ENCODE measurements at places on chromosomes 6 and 20.
A peak's percentile ranks its signal among the peaks of the same experiment; 100 is the strongest.

GRCh38 chr6:34423254-34423653 is 2.6 kb downstream of the RPS10 start:
- no peak for DNase-seq

GRCh38 chr20:17616480-17617211 is 46.8 kb downstream of the DSTN start:
- DNase-seq, result no peak

DNA sequence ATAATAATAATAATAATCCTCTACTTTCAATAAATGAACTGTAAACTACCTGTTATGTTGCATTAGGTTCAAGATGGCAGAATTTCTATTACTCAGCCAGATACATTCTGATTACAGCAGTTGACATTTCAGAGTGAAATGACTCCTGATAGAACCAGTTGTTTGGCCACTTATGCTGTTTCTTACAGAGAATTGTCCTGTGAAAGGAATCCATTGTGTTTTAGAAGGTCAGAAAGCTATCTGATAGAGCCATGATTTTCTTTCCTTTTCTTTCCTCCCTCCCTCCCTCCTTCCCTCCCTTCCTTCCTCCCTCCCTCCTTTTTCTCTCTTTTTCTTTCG is 16.6 kb downstream of the GJA10 start:
- DNase-seq, result no peak

- DNase-seq, result no peak
Observed at GRCh38 chr6:116156405-116157326, 30.7 kb upstream of the COL10A1 start.

DNA sequence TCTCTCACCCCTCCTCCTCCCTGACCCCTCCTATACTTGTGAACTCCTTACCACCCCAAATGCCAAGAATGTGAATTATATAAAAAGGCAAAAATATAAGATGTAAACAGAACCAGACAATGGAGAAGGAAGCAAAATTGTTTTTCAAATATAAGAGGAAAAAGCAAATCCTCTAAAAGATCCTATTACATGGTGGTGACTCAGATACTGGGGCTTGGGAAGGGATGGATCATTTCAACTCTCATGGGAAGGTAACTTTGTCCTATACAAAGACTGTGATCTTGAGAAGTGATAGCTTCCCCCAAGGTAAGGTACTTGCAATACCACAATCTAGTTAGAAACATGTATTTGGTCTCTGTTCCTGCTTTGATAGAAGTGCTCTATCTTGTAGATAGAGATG is 24.6 kb upstream of the TNFRSF21 start:
- DNase-seq, result no peak

DNA sequence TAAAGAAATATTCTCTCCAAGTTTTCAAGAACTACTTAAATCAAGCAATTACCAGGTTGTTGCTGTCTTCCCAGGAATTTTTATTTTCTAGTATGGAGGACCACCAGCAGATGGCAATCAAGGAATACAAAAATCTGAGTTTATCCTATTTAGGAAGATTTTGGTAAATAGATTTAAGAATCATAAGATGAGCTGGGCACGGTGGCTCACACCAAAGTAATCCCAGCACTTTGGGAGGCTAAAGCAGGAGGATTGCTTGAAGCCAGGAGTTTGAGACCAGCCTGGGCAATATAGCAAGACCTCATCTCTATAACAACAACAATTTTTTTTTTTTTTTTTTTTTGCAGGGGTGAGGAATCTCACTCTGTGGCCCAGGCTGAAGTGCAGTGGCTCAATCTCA is 19.3 kb upstream of the SEC63 start:
- DNase-seq, result no peak

DNA sequence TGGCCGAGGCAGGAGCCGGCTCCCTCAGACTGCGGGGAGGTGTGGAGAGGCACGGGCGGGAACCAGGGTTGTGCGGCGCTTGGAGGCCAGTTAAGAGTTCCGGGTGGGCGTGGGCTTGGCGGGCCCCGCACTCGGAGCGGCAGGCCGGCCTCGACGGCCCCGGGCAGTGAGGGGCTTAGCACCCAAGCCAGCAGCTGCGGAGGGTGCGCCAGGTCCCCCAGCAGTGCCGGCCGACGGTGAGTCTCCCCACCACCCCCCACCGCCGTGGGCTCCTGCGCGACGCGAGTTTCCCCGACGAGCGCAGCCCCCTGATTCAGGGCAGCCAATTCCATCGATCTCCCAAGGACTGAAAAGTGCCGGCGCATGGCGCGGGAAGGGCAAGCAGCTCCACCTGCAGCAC is 605.4 kb upstream of the SLC35B3 start:
- DNase-seq, result no peak

DNA sequence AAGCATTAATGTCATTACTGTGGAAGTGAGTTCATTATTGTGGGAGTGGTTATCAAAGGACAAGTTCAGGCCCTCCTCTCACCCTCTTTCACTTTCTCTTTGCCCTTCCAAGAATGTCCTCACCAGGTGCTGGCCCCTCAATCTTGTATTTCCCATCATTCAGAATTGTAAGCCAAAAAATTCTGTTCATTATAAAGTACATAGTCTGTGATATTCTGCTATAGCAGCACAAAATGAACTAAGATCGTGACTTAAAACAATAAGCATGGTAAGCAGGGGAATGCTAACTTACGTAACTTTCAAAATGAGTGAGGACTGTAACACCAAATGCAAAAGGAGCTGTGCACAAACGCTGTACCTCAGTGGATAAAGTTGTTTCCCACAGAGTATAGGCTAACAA is 515.7 kb upstream of the BTBD3 start:
- DNase-seq, result no peak

DNA sequence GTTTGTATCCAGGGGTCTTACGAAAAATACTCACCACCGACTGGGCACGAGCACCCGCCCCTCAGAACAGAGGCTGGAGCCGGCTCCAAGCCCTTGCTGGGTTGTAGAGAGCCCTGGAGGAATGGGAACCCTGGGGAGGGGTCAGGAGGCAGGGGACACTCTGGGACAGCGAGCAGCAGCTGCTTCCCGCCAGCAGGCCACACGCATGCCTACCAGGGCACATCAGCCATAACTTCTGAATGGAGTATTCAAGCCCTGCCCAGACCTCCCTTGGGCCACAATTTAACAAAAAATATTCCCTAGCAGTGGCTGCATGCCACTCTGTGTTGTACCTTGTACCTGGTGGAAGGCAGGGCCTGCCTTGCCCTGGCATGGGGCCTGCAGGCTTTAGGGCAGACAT is 31.6 kb upstream of the CD93 start:
- no peak for DNase-seq

GRCh38 chr6:7243179-7243981 is 69.6 kb downstream of the SSR1 start:
- DNase-seq, result no peak

GRCh38 chr6:135161411-135162395 is 19.4 kb upstream of the MYB start:
- no peak for DNase-seq

DNA sequence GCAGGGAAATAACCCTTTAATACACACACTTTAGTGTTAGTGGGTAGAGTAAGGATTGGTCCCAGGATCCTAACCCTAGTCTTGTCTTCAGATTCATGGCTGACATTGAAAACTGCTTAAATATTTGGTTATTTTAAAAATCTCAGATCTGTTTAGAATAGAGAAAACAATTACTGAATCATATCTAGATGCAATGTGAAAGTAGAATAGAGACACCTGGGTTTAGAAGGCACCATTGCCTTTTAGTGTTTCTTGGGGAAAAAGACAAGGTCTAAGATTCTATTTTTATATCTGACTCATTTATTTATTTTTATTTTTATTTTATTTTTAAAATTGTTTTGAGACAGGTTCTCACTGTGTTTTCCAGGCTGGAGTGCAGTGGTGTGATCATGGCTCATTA is 6.0 kb downstream of the DDX43 start:
- DNase-seq, result no peak

GRCh38 chr6:156485150-156485549 is 292.0 kb upstream of the ARID1B start:
- no peak for DNase-seq

DNA sequence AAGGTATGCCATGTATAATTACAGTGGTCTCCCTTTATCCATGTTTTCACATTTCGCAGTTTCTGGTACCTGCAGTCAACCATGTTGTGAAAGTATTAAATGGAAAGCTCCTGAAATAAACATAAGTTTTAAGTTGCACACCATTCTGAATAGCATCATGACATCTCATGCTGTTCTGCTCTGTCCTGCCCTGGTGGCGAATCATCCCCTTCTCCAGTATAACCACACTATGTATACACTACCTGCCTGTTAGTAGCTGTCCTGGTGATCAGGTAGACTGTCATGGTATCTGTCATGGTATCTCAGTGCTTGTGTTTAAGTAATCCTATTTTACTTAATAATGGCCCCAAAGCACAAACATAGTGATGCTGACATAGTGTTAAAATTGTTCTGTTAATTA is 97.1 kb downstream of the ZFAND3 start:
- no peak for DNase-seq

GRCh38 chr20:62708591-62709536 is at the start of gene NTSR1:
Gene NTSR1, plus strand, starts transcription at chr20:62708836. Its CDS starts 372 bp downstream, at chr20:62709208.
- no peak for DNase-seq

DNA sequence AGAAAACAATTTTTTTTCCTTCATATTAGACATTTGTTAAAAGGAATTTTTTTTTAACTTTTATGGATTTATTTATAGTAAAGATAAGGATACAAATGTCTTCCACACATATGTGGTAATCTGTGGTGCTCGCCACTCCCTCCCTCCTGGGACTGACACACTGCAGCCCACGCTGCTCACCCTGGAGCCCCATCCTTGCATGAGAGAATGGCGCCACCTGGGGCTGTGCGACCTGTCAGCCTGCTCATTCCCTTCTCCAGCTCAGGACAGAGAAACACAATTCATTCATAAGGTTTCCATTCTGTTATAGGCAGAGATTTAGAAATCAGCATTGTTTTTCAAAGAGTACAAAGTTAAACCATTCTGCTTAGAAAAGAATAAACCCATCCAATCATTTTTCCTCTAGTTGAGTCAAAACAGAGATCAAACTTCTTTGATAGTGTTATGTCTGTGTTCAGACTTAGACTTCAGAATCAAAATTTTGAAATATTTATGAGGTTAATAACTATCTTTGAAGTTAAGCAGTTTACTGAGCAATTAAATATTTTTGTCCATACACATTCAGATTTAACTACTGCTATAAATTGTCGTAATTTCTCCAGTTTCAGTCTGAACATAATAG is 42.8 kb upstream of the DYNLRB1 start:
- peak; percentile 29 for DNase-seq

DNA sequence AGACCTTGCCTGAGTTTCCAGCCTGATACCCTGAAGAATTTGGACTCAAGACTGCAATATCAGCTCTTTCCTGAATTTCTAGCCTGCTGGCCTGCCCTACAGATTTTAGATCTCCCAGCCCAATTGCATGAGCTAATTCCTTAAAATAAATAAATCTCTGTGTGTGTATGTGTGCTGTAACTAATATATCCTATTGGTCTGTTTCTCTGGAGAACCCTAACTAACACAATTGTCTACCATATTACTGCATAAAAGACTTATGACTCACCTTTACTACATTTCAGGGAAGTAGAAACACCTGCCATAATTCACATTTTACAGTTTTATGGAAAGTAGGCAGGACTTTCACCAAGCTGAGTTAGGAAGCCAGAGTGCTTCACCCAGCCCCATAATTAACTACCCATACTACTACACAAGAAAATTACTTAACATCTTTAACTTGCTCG is 90.7 kb upstream of the BEND6 start:
- no peak for DNase-seq

- no peak for DNase-seq
Observed at GRCh38 chr20:23520185-23520584, 29.3 kb downstream of the CST8 start.

DNA sequence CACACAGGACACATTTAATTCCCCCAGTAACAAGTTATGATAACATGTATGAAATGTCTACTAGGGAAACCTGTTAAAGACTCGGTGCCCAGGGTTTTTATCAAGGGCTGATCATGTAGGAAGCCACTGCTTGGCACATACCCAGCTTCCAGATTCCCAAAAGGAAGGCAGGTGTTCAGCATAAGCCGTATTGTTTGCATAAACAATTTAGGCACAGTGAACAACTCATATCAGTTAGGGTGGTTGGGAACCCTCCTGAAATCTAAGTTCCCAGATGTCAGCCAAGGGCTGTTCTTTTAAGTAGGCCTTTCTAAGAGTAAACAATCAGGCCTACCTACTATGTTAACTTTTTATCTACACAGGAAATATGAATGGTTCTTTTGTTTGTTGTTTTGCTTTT is 74.1 kb downstream of the ASXL1 start:
- no peak for DNase-seq

DNA sequence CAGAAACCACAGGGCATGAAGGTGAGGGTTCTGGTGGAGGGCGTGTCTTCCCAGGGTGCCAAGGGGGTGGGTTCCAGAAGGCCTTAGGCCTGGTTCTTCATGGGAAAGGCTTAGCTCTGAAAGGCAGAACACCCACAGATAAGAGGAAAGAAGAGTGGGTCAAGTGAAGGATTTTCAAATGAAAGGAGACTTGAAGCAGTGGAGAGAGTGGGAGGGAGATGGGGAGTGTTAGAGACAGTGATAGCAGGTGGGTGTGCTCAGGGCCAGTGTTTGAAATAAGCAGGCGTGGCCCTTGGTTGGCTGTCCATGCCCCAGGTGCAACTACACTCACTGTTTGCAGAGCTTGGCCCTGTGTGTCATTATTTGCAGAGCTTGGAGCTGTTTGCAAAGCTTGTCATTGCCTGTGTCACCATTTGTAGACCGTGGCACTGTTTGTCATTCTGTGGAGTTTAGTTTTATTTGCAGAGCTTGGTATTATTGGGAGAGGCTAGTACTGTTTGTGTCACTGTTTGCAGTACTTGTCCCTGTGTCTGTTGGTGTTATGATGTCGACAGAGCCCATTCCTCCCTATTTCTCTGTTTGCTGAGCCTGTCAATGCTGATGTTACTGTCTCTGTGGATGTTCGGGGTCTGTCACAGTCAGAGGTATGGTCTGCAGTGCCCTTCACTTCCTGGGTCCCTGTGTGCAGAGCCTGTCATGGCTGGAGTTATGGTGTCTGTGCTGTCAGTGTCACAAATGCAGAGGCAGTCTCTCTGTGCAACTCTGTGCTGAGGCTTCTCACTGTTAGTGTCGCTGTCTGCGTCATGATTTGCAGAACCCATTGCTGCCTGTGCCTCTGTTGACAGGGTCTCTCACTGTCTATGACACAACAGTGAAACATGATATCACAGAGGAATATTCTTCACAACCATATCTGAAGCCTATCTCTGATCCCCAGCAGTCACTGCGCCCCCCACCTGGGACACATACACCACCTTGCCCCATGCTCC is 127.7 kb upstream of the LRFN2 start:
- no peak for DNase-seq

GRCh38 chr6:156950531-156950930 is 173.4 kb downstream of the ARID1B start:
- no peak for DNase-seq

- no peak for DNase-seq
Observed at GRCh38 chr20:48662711-48663110, 165.1 kb downstream of the PREX1 start.

- no peak for DNase-seq
Observed at GRCh38 chr20:20664795-20665589, 47.5 kb downstream of the RALGAPA2 start.

GRCh38 chr6:96237638-96238347 is 222.0 kb downstream of the FUT9 start:
- DNase-seq, result no peak

All from stimulated activated CD4-positive, alpha-beta T cell treated with anti-CD3 and anti-CD28 coated beads, Interleukin-4, amount 100 ng/mL, for 1 hour (primary cell).